Kidney epithelial cell (primary cell): ENCODE measurements at places on chromosomes 1 and 21. TPM values are rescaled to one million over a fixed set of nuclear protein-coding genes. Genes with fewer than 3 reads are reported as not detected.

The TRIM67 gene
- total RNA-seq = 0.14 and 0.63 TPM in 2 replicates

DNA sequence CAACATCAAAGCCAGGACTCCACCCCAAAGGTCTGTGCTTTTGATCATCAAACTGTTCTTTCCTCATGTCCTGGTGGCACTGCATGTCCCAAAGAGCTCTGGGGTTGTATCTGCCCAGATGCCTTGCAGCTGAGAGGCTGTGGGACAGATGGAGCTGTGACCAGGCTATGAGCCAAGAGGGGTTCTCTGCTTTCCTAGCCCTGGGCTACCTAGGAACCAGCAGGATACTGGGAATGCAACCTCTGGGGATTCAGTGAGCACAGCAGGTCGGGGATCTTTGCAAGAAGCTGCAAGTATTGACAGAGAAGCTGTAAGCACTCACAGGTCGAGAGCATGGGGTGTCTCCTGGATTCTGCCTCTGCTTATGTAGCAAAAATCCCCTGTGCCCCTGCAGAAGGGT, 186.6 kb downstream of the GRIK3 start:
- no peak for DNase-seq

DNA sequence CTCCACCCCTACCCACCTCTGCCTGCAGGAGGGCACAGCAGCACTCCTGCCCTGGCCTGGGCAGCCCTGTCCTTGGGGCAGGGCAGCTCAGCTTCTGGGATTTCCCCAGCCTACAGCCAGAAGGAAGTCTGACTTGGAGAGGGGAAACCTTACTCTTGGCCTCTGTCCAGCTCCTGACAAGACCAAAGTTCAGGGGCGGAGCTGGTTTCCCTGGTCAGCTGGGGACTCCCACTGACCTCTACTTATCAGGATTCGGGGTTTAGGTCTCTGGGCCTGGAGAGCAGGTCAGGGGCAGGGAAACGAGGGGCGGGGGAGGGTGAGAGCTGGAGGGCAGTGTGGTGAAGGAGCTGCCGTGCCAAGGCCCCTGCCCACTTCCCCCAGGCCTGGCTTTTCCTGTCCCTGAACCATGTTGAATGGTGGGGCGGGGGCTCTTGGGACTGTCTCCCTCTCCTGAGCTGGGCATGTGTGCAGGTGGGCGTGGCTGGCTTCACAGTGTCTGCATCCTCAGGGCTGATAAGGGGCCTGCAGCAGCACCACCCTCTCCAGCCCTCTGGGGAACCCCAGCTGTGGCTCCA, 16.8 kb upstream of the ETV3 start:
- DNase-seq = no peak

GRCh38 chr1:175232335-175232734, 39.8 kb upstream of the KIAA0040 start:
- DNase-seq = no peak

GRCh38 chr1:56864430-56864829, 9.8 kb downstream of the C8A start:
- peak; percentile 5 for DNase-seq

The RGSL1 gene
- not detected in 2 replicates for total RNA-seq

DNA sequence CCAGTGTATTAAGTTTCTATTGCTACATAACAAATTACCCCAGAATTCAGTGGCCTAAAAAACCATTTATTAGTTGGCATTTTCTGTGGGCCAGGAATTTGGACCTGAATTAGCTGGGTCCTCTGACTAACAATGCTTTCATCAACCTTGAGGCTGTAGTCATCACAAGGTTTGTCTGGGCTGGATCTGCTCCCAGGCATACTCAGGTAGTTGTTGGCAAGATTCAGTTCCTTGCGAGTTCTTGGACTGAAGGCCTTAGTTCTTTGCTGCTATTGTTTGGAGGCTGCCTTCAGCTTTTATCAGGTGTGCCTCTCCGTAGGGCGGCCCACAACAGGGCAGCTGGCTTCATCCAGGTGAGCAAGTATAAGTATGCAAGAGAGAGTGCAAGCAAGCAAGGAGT, 31.4 kb upstream of the DEPDC1 start:
- no peak for DNase-seq

GRCh38 chr21:19810779-19811178, 1187.4 kb upstream of the NCAM2 start:
- DNase-seq = no peak

DNA sequence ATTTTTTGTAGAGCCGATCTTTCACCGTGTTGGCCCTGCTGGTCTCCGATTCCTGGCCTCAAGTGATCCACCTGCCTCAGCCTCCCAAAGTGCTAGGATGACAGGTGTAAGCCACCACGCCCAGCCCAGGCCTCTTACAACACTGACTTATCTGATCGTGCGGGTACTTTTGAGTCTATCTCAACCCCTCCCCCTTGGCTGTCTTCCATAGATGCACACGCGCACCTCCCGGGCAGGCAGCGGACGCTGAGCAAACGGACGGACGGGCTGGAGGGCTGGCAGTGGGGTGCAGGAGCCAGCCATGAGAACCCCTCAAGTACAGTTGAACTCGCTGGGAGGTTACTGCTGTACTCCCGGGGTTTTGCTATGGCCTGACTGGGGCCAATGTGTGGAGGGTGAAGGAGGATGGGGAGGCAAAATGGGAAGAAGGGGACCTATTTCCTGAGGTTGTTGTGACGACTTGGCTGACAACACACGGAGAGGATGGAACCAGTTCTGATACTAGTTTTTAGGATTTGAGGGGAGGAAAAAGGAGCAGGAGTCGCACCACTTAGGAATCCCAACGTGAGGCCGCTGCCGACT, 959 bp downstream of the CD58 start:
- no peak for DNase-seq

The OLFM3 gene
- total RNA-seq = 0.13 TPM in 1 of 2 replicates, not detected in the other

DNA sequence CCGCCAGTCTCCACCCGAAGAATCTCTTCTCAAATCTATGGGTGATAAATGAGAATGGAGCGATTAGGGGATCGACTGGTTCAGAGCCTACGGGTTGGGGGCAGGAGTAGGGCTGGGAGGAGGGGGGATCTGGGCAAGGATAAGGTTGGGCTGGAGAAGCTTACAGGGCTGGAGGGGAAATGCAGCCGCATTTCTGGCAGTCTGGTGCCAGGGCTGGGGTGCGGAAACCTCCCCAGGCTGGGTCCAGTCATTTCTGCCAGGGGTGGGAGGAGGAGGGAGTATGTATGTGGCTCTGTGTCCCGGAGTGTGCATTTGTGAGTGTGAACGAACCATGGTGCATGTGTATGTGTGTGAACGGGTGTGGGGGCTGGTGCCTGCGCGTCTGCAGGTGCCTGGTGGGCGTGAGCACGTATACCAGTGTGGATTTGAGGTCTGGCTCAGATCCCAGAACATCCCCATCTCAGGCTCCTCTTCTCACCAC, 10.2 kb downstream of the C1orf216 start:
- no peak for DNase-seq

GRCh38 chr1:167208624-167208976, 12.1 kb upstream of the POU2F1 start:
- no peak for DNase-seq

DNA sequence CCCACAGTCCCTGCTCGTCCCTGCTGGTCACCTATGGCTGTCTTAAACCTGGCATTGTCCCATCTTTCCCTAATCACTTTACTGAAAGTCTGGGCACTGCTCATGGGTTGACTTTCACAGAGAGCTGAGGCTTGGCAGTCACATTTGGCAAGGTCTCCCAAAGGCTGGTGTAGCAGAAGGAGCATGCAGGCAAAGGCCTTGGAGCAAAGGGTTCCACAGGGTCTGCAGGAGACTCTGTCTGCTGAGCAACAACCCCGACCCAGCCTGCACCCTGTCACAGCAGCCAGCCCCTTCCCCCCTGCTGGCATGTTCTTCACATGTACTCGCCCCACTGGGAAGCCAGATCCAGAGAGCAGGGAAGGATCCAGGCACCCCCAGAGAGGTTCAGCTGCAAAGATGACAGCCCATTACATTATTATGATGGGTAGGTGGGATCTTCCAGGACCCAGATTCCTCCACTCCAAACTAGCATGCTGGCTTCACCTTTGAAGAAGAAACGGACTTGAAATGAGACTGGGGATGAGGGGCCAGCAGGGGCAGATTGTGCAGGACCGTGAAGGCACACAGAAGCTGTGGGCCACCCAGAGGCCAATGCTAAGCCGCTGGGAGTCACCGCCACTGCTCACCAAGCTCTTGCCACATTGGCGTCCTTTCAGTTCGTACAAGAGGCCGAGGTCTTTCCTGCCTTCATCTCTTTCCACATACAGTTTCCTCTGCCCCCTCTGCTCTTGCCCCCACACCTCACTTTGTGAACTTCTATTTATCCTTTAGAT, 14.2 kb upstream of the TMEM125 start:
- no peak for DNase-seq

DNA sequence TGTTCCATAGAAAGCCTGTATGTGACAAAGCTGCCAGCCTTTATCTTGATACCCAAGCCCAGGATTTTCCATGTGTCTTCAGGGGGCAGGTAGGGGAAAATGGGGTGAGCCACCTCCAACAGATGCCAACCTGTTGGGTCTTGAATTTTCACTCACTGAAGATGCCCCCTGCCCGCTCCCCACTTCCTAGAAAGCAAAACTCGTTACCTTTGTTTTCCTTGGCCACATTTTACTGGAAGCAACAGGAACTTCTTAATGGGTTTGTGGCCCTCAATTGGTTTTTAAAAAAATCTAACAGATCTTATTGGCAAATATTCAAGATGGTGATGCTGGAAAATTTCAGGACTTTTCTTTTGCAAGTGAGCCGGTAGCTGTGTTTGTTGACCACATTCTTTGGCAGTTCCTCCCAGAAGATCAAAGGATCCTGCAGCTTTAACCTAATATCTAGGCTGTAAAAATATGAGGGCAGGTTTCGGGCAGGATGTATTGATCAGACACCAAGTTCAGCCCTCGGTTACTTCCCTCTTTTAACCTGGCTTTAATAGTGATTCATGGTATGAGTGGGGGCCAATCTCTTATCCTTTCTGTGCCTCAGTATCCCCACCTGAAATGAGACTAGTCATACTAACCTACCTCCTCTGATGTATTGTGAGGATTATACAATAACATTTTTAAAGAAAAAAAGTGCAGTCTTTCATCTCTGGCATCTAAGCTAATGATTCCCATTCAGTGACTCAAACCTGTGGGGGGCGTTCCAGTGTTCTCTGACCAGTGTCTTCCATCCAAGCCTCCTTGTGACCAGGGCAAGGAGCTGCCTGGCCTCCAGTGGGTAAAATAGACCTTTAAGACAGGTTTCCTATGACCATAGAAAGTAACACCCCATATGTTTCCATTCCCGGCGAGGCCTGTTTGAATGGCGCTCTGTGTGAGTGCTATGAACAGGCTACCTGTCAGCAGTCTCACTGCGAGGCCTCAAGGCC, 21.3 kb upstream of the GNPAT start:
- DNase-seq = no peak
